ENCODE measurements at places on chromosomes 13 and 19.

DNA sequence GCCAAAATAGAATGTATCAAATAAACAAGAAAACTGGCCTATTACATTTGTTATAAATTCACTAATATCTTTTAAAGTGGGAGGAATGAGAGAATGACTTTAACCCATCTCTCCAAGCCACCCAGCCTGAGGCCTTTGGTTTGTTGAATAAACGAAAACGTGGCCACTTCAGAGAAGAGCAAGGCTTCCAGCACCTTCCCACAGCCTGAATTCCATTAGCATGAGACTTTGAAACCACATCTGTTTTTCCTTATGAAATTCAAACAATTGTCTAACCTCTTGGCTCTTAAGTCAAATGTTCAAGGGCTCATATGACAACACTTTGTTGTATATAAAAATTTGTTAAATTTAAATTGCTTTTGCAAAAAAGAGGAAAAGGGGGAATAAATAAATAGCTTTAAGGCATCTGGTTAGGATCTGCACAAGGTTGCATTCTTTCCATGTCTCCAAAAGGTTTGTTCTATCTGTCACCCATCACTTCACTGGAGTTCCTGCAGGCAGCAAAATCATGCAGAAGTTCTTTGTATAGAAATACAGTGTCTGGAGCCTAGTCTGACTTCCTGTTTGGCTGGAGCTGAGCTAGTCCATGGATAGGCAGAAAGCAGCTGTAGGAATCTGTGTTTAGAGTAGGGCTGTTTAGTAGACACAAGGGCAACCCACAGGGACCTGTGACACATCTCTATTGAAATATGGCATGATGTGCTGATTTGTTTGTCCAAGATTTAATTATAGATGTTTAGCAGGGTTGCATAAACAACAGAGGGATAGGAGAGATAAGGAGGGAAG, 502.3 kb downstream of the KCTD12 start:
- no peak for DNase-seq

GRCh38 chr13:43848001-43848649, 31.4 kb downstream of the CCDC122 start:
- no peak for DNase-seq

GRCh38 chr19:34644991-34645461, 31.9 kb downstream of the SCGB2B2 start:
- no peak for DNase-seq

- no peak for DNase-seq
Measured at GRCh38 chr19:3039641-3040077, 10.6 kb upstream of the TLE2 start.

DNA sequence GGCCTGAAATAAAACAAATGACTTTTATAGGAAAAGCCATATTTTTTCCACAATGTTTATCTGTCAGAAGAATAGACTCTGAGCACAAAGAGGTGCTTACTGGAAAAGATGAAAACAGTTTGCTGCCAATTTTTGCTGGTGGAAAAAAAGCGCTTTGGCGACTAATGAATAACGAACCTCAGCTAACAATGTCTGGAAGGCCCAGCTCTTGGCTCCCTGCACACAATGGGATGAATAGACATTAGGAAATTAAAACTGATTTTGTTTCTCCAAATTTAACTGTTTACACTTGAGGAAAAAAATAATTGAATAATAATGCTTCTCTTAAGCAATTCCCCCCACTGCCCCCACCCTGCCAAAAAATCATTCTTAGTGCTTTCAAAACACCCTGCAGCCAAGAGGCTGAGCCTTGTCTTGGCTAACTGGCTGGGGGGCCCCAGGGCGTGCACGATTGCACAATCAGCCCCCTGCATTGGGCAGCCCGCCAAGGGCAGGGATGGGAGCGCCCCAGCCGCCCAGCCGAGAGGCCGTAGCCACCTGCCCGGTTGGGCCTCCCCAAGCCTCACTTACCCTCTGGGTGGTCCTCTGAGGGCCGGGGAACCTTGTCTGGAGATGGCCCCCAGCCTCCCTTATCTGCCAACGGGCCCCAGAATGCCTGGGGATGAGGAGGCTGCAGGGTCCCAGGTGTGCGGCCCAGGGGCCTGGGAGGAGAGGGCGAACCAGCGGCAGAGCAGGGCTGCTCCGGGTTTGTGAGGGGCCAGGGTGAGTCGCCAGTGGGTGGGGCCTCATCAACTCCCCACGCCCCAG, 16.8 kb downstream of the CEBPG start:
- no peak for DNase-seq

DNA sequence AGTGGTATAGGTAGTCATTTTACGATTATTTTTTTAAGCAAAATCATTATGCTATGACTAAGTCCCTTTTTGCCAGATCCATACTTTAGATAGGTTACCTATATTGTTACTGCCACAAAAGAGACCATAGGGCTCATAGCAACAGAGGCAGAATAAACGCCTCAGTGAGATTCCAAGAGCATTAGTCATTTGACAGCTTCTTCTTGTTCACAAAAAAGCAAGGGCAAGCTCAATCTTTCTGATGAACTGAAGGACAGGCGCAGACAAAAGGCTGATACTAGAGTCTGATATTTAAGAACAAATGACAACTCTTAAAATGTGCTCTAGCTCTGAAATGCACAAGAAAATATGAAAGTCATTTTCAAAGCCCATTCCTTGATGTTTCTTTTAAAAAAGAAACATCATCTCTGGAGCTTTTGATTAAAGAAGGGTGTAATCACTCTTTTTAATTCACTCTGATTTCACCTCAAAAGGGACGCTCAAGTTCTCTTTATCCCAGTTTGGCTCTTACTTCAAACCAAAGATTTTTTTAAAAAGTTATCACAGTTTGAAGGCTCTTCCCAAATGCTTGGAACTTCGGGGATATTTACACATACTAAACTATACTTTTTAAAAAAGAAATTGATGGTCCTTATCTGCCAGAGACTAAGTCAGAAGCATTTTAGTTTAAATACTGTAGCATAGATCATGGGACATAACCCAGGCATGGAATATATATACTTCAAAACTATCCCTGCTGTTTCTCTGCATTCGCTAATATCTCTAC, 187.2 kb downstream of the EFNB2 start:
- no peak for DNase-seq

- no peak for DNase-seq
Measured at GRCh38 chr13:100040196-100040595, 48.7 kb upstream of the PCCA start.

GRCh38 chr19:46985542-46986415, 33.9 kb upstream of the NPAS1 start:
- no peak for DNase-seq

All from stimulated activated CD4-positive, alpha-beta T cell treated with anti-CD3 and anti-CD28 coated beads, Interleukin-1b, Interleukin-23, amount 100 ng/mL, for 24 hours (primary cell).